ENCODE measurements at places on chromosomes 13 and 19.
A peak's percentile ranks its signal among the peaks of the same experiment; 100 is the strongest.

DNA sequence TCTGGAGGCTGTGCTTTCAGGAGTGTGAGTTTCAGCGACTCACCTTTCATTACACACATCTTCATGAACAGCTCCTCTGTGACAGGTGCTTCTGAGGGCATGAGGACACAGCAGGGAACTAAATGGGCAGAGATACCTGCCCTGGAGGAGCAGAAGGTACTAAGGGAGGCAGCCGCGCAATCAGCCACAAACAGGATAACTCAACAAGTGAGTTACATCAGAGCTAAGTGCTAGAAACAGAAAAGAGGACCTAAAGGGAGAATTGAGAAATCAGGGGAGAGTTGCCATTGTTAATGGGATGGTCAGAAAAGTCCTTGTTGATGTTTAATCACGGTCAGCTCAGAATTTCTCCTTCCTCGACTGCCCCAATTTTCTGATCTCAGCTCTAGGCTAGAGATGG is 42.5 kb downstream of the SYDE1 start:
- DNase-seq = no peak

DNA sequence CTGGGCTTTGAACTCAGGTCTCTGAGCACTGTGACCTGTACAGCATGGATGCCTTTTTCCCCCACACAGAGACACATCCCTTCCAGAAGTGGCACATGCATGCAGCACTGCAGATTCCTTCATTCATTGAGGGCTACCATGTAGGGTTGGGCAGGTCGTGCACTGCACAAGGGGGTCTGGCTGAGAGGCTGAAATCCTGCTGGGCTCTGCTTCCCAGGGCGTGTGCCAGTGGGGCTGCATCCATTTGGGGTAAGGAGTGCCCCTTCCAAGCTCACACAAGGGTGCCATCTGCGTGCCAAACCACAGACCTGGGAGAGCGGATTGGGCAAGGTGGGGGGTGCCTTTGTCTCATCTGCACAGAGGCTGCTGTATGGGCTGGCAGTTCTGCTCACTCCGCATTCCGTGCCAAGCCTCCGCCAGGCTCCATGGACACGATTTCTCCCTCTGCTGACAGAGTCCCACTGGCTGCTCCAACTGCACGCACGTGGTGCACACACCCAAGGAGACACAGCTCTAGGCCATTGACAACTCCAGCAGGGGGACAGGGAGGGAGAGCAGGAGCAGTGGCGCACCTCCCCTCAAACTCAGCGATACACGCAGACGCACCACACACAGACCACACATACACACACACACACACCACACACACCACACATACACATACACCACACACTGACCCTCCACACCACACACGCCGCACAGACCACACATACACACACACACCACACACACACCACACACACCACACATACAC is 4.5 kb upstream of the SHISA7 start:
- DNase-seq = peak; percentile 91

DNA sequence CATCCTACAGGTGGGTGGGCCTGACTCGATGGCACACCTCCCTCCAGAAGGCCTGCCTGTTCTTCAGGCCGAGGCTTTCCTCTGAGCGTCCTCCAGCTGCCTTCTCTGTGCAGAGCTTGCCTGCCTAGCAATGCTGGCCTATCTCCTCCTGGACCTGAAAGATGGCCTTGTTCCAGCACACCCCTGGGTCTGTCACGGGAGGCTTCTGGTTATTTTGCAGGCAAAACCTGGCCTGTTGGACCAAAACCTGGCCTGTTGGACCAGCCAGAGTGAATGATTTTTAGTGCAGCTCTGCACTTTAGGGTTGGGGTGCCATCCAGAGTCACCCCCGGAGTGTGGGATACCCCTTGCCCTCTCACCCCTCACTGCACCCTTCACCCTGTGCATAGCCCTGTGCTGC is 128.4 kb downstream of the KATNAL1 start:
- no peak for DNase-seq

GRCh38 chr19:49116544-49116943 is 2.4 kb downstream of the LIN7B start:
- DNase-seq = peak; percentile 63

GRCh38 chr13:71503781-71504180 is 363.2 kb downstream of the DACH1 start:
- DNase-seq = no peak
